ENCODE measurements at places on chromosomes 3 and 15.

DNA sequence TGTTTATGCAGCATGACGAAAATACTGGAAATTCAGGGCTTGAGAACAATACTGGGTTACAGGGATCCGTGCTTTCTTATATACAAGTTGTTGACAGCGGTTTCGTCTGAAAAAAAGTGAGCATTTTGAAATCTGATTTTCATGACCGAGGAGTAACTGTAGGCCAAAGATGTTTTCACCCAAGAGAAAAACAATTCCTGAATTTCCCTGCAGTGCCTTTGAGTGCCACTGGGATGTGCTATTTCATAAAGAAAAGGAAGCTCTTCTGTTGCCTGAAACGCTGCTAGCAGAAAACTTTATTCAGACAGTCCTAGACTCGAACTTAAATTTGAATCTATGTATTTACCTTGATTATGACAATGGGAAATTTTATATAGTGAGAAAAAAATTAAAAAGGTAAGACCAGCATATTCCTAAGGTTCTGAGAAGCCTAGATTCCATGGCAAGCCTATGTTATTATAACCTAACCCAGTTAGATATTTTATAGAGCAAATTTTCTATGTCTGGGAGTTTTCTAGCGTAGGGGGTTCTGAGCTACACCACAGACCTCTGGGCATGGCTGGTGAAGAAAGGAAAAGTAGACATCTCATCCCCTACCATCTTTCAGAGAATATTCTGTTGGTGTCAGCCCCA, 30.2 kb downstream of the KCNAB1 start:
- DNase-seq: peak; percentile 31

GRCh38 chr3:184791171-184791570, 20.8 kb upstream of the VPS8 start:
- DNase-seq: no peak

- DNase-seq: no peak
Measured at GRCh38 chr15:42324308-42324707, 35.0 kb upstream of the CAPN3 start.

- DNase-seq: peak; percentile 28
Measured at GRCh38 chr3:39962581-39962980, 153.2 kb downstream of the MYRIP start.

GRCh38 chr3:11155341-11156025, 1.2 kb downstream of the HRH1 start:
- DNase-seq: peak; percentile 34

- no peak for DNase-seq
Measured at GRCh38 chr3:107881509-107881908, 209.3 kb downstream of the CD47 start.

DNA sequence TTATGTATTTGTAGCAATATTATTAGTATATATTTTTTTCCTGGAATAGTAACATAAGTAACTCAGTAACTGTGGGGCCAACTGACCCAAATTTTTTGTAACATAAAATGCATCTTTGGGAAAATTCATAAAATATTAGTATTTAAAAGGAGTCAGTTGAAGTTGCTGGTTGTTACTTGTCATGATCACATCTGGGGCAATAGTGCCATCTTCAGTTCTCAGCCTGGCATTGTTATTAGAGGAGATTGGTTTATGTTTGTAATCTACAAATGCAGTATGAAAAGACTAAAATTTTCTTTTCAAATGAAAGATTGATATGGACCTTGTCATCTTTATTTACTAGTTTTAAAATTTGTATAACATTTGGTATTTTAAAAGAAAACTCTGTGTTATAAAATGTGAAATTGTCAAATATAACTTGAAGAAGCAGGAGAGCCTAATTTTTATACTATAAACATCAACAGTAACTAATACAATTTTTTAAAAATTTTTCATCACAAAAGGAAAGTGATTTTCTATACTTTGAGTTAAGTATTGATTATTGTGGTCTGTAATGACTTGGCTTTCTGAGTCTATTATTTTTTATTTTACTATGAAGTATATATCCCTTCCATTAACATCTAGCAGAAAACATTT, 38.8 kb upstream of the MLF1 start:
- DNase-seq: no peak

DNA sequence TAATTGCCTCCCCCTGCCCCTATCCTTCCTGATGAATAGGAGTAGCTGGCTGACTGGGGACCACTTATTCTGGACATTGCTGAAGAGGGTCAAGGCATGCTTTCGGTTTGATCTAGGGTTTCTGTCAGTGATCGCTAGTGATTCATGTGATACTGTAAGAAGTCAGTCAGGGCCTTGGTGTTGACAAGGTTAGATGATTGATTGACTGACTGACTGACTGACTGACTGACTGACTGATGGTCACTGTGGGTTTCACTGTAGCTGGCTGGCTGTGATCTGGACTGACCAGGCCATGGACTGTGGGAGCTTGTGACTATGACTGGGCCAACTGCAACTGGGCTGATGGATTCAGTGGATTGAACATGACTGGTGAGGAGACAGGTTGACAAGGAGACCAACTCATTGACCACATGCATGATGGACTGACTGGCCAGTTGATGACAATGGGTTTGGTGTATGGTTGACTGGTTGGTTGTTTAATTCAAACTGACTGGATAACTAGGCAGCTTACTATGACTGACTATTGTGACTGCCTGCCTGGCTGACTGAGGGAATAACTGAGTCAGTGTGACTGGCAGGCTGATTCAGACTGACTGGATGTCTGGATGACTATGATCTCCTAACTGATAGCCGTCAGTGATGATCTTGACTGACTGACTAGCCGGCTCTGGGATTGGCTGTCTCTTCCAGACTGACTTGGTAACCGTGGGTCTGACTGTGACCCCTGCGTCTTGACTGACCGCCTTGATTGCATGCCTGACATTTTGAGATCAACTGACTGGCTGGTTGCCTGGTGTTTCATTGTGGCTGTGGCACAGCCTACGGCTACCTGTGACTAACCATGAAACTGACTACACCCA, 509.9 kb downstream of the SHQ1 start:
- DNase-seq: no peak

DNA sequence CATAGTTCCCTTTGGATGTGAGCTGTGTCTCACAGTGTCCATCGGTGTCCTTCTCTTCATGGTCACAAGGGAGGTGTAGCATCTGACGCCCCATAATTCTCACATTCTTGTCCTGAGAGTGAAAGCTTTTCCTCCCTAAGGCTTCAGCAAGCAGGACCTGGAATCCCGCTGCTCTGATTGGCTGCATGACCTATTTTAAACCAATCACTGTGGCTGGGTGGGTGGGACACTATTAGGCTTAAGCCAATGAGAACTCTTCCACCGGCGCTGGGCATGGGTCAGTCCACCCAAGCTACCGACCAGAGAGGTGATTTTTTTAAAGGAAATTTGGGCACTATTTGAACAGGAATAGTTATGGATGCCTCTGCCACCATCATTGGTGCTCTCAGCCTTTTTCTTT, 385.9 kb downstream of the MFSD1 start:
- no peak for DNase-seq

DNA sequence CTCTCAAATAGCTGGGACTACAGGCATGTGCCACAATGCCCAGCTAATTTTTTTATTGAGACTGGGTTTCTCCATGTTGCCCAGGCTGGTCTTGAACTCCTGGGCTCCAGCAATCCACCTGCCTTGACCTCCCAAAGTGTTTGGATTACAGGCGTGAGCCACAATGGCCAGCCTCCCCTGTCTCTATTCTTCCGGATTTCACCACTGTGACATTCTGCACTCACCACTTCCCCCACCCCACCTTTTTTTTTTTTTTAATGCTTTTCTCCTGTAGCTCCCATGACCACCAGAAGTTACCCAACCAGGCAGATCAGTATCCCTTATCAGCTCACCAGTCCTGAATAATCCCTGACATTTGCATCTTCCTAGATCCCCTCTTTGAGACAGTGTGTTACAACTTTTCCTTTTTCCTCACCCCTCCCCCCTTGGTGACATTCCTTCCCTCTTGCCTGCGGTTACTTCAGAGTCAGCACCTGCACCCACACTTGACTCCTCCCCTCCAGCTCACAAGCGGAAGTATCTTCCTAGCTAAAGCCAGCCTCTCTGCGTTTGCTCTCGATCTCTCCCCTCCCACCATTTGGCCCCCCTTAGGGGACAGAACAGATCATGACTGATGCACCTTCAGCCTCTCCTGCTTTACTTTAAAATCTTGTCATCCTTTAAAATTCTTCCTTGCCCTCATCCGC, 13.5 kb upstream of the ZNF592 start:
- no peak for DNase-seq

DNA sequence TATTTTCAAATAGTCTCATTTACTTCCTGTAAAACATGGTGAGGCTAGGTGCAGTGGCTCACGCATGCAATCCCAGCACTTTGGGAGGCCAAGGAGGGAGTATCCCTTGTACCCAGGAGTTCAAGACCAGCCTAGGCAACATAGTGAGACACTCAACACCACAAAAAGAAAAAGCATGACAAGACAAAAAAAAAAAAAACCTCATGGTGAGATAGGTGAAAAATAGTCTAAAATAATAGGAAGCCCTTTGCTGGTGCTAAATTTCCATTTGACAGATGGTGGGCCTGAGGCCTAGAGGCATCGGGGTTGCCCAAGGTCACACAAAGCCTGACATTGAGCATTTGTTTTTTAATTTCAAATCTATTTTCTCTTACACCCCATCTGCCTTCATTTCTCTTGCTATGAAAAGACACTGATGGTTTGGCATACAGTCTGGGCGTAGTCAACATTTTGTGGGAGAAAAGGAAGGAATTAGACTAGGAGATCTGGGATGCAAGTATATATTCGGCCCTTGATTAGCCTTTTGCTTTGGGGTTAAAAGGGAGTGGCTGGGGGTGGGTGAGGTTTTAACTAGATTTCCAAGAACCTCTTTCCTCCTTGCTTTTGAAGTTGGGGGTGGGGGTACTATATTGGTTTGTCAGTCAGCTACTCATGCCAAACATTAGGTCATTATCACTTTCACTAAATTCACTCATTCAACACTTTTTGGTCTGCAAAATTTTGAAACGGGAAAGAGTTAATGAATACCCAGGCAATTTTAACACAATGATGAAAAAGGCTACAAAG, 11.3 kb downstream of the RAB8B start:
- DNase-seq: no peak

DNA sequence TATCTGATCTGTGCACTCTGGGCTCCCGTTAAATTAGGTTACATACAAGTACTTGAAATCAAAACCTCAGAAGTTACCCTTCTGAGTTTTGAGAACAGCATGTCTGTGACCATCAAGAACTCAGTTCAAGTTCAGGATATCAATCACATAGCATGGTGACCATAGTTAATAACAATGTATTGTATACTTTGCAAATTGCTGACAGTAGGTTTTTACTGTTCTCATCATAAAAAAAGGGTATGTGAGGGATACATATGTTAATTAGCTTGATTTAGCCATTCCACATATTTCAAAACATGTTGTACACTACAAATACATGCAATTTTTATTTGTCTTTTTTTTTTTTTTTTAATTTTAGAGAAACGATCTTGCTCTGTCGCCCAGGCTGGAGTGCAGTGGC, 25.5 kb downstream of the TMEM40 start:
- DNase-seq: no peak

- no peak for DNase-seq
Measured at GRCh38 chr3:42853739-42854302, 21.9 kb downstream of the CYP8B1 start.

GRCh38 chr3:14791343-14791945, 27.3 kb upstream of the FGD5 start:
- no peak for DNase-seq

GRCh38 chr15:23734862-23735261, 47.8 kb upstream of the NDN start:
- no peak for DNase-seq

DNA sequence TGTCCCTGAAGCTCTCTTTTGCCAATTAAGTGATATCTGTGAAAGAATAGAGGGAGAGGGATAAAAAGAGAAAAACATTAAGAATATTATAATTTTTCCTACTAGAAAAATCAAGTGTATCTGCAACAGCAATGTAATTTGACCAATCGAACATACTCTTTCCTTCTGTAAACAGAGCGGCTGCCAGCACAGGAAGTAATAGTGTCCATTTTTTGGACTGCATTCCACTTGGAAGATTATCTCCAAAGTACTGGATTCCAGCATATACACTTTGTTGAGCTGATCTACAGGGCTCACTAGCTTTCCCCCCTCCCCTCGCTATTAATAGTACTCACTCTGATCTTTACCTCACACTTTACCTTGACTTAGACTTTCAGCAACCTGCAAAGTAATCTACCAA, 90.4 kb downstream of the SUCLG2 start:
- no peak for DNase-seq

- DNase-seq: no peak
Measured at GRCh38 chr15:36803773-36804172, 224.3 kb downstream of the CDIN1 start.

- no peak for DNase-seq
Measured at GRCh38 chr3:63364495-63364894, 86.4 kb downstream of the SYNPR start.

DNA sequence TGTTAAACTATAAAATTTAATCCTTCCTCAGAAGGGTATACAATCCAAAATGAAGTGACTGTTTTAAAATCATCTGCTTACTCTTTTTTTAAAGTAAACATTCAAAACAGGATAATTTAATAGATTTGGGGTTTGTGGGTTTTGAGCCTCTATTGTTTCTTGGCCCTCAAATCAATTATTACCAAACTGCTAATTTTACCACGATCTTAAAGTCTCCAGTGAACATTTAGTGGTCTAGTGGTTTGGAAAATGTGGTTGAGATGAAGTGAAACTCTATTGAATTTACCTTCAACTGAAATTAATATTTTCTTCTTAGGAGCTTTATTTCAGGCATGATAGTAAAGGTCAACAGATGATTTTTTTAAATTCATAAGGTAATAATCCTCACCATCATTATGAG, 11.2 kb upstream of the ATP11B start:
- DNase-seq: no peak

DNA sequence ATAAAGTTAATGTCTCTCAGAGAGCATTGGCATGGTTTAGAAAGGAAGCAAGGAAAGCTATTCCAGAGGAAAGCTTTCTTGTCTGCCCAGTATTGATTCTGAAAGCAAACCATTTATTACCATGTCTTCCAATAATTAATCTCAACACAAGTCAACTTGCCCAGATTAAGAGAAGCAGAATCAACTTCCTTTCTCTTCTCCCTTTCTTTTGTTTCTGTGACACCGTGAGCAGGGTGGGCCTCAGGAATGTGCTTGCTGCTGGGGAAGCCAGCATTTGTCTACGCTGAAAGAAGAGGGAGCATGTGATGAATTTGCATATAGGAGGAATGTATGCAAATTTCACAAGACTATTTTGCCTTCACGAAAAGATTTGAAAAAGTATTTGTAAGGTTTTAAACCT, 368.6 kb upstream of the ROPN1 start:
- DNase-seq: no peak

- DNase-seq: no peak
Measured at GRCh38 chr3:38031022-38031994, 1.9 kb upstream of the PLCD1 start.

GRCh38 chr15:67074886-67075229, 9.5 kb downstream of the SMAD3 start:
- no peak for DNase-seq

- no peak for DNase-seq
Measured at GRCh38 chr3:14471016-14471415, 68.6 kb downstream of the SLC6A6 start.
